Activated CD4-positive, CD25-positive, alpha-beta regulatory T cell treated with anti-CD3 and anti-CD28 coated beads, Interleukin-2, amount 50 U/mL, for 72 hours (primary cell): ENCODE measurements at places on chromosomes 11 and 22.

- no peak for DNase-seq
Measured at GRCh38 chr22:32623943-32624342, 149.3 kb downstream of the FBXO7 start.

GRCh38 chr11:37109286-37109585 is 511.2 kb upstream of the RAG2 start:
- DNase-seq = no peak

- no peak for DNase-seq
Measured at GRCh38 chr11:60310407-60310998, 16.6 kb upstream of the MS4A6E start.

DNA sequence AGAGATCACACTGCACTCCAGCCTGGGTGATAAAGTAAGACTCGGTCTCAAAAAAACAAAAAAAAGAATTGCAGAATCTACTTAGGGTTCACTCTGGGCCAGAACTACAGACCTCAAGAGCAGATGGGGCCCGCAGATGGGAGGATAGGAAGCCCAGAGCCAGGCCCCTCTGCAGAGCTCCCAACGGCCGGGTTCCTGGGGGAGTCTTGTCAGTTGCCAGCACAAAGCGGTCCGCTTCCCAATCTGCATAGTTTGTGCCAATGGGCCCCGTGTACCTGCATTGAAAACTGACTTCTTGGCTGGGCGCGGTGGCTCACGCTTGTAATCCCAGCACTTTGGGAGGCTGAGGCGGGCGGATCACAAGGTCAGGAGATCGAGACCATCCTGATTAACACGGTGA is 1.7 kb upstream of the CHID1 start:
- DNase-seq = no peak

- no peak for DNase-seq
Measured at GRCh38 chr11:126157326-126158030, 54.0 kb downstream of the RPUSD4 start.

DNA sequence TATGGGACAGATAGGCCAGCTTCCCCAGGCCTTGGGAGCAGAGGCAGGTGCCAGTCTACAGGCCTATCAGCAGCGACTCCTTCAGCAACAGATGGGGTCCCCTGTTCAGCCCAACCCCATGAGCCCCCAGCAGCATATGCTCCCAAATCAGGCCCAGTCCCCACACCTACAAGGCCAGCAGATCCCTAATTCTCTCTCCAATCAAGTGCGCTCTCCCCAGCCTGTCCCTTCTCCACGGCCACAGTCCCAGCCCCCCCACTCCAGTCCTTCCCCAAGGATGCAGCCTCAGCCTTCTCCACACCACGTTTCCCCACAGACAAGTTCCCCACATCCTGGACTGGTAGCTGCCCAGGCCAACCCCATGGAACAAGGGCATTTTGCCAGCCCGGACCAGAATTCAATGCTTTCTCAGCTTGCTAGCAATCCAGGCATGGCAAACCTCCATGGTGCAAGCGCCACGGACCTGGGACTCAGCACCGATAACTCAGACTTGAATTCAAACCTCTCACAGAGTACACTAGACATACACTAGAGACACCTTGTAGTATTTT is 26.6 kb upstream of the L3MBTL2 start:
- DNase-seq = no peak

- DNase-seq = no peak
Measured at GRCh38 chr11:94767701-94768601, at the start of gene AMOTL1. TSS of gene AMOTL1 (plus strand) at chr11:94768356. CDS start at chr11:94768512, 156 bp downstream.

DNA sequence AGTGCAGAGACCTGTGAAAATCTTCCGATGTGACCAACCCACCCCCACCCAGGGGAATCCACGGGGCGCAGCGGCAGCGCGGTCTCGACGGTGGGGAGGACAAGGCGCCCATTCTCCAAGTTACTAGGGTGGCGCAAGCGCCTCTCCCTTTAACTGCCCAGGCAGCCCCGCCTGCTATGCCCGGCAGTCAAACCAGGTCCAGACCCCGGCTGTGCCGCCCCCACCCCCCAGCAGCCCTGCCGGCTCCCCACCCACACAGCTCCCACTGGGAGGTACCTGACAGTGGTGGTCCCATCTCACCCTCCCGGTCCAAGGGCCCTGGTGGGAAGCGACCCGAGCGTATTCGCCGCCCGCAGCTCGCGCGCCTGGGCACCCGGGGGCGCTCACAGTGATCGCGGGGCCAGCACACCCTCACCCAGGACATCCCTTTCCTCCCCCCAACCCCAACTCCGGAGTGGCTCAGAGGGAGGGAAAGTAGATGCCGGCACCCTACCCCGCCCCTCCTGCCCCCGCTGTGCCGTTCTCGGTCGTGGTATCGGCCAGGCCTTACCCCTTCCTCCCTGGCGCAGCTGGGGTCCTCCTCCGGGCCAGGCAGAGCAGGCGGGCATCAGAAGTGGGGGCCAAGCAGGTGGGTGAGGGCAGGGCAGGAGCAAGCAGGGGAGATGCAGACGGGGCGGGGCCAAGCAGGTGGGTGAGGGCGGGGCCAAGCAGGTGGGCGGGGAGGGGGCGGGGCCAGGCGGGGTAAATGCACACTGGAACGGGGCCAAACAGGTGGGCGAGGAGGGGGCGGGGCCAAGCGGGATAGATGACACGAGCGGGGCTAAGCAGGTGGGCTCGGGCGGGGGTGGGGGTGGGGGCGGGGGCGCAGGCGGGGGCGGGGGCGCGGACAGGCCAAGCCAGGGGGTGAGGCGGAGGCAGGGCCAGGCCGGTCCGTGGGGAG is at the start of gene TRPM5:
Gene TRPM5 (minus strand): TSS at position 634 of the 940 bp plus-strand sequence. CDS start 21,478 bp downstream, outside the sequence.
- DNase-seq = peak; percentile 72

DNA sequence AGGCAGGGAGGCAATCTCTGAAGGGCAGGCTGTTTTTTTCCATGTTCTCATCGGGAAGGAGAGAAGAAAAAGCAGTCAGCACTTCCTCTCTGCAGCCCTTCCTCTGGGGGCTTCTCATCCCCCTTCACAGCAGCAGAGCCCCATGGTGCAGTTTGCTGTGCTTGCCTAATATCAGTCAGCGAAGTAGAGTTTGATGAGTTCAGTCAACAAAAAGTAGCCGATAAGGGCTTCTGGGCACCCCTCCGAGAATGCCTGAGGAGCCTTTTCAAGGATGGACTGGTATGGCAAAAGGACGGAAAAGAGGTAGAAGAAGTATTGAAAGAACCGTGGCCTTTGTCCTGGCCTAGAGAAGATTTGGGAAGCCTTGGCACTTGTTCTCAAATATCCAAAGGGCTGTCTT is 55.6 kb downstream of the NAV2 start:
- no peak for DNase-seq

DNA sequence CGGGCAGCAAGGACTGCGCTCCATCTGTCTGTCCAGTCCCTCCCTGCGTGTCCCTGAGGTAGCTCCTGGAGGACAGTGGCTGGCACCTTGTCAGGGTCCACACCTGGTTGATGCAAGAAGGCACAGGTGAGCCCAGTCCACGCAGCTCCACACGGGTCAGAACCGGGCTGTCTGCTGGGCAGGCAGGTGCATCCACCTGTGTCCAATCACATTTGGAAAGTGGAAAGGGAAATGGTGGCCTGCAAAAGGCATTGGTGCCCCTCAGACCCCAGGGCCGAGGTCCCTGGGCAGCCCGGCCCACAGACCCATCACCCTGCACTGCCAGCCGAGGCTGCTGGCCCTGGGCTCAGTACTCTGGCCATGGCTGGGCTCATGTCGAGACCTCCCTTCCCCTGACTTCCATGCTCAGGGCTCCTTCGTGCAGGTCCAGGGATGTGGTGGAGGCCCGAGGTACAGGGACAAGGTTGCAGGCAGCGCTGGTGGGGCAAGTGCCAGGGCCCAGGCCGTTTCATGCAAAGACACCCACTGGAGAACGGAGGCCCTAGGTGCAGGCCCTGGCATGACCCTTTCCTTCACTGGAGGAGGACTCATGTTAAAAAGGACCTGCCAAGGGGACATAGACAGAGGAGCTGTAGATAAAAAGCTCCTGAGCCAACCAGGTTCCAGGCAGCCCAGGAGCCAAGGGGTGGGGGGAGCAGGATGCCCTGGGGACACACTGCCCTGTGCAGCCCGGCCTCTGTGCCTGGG is 38.9 kb upstream of the TH start:
- DNase-seq = peak; percentile 27

DNA sequence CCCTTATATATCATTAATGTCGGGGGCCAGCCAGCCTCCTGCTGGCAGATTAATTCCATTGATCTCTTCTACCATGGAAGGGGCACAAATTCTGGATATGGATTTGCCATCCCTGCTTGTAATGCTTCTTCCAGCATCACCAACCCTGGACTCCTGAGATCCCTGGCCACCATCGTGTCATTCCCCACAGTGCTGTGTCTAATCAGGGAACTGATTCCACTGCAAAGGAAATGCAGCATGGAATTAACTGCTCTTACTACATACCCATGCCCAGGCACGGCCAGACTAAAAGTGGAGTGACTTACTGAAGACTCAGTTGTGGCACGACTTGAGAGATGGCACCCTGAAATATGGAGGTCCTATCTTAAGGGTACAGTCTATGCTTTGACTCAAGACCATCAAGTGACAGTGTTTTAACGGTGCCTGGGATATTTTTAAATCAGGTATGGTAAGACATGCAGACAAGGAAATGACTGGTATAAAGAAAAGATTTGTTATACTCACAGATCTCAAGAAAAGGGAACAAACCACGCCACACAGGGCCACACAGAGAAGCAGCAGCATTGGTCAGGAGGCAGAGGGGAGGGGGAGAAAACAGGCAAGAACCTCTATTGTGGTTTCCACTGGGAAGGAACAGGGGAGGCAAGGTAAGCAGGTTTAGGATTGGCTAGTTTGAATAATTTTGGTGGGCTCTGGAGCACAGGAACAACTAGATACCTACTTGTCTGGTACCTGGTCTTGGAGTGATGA is 65.1 kb downstream of the IGLL5 start:
- DNase-seq = no peak
